Stimulated activated CD4-positive, alpha-beta T cell treated with anti-CD3 and anti-CD28 coated beads, Interleukin-1b, Interleukin-23, amount 100 ng/mL, for 1 hour (primary cell): ENCODE measurements at places on chromosomes 1 and 21.

- no peak for DNase-seq
These were observed 47.9 kb downstream of the C4BPA start for GRCh38 chr1:207151920-207152319.

GRCh38 chr1:170967042-170967910 is 31.9 kb downstream of the MROH9 start:
- DNase-seq, result no peak

DNA sequence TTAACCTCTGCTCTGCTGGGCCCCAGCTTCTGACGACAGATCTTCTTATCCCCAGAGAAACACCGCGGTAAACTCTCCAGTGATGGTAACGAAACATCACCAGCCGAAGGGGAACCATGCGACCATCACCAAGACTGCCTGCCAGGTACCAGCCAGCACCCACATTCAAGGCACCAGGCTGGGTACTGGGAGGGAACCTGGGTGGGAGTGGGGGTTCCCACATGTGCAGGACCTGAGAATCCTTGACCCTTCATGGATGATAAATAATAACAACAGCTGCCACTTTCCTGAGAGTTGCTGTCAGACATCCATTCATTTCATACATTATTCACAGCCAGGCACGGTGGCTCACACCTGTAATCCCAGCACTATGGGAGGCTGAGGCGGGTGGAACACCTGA is 20.8 kb downstream of the DRAXIN start:
- DNase-seq, result no peak

GRCh38 chr1:26017606-26018005 is 4.0 kb upstream of the EXTL1 start:
- DNase-seq, result no peak

- DNase-seq, result no peak
These were observed 177.3 kb upstream of the ETV3 start for GRCh38 chr1:157315544-157315943.
